ENCODE measurements at places on chromosomes 6 and 20. TPM values are rescaled to one million over a fixed set of nuclear protein-coding genes. Genes with fewer than 3 reads are reported as not detected.

Gene MDC1
- 6.3 TPM for total RNA-seq

Gene FAM8A1
- 7.6 TPM for total RNA-seq

Gene MDN1
- total RNA-seq = 26.4 TPM

Gene UBE2J1
- 34.4 TPM for total RNA-seq

Gene SCUBE3
- 0.75 TPM for total RNA-seq

Gene RBPJL
- not detected for total RNA-seq

Gene PSORS1C1
- 11.9 TPM for total RNA-seq

Gene DEFB116
- total RNA-seq = not detected

Gene TINAG
- total RNA-seq = not detected

Gene ADGRF5
- 6.2 TPM for total RNA-seq

Gene HS3ST5
- total RNA-seq = not detected

Gene ARMH2
- total RNA-seq = not detected

Gene COL20A1
- total RNA-seq = not detected

Gene EYA4
- total RNA-seq = under 0.01 TPM

Gene DEFB110
- not detected for total RNA-seq

Gene VIP
- total RNA-seq = 1.2 TPM

Gene SLC22A16
- total RNA-seq = not detected

Gene KIAA1755
- 2.4 TPM for total RNA-seq

Gene ECI2
- total RNA-seq = 130 TPM

Gene CRIP3
- total RNA-seq = not detected

Gene KLHDC3
- 110 TPM for total RNA-seq

Gene C20orf202
- not detected for total RNA-seq

Gene ACSS1
- total RNA-seq = 6.1 TPM

Gene DOP1A
- total RNA-seq = 19.3 TPM

Gene NKAPL
- total RNA-seq = 0.85 TPM

Gene PBOV1
- total RNA-seq = not detected

Gene CFB
- total RNA-seq = 4.7 TPM

Gene SSTR4
- not detected for total RNA-seq

Gene BYSL
- 33.1 TPM for total RNA-seq

Gene HLA-DQB2
- total RNA-seq = not detected

Gene COL12A1
- 9.0 TPM for total RNA-seq

Gene ZNF343
- total RNA-seq = 10.3 TPM

Gene PLA2G7
- total RNA-seq = not detected

Gene CHRNA4
- total RNA-seq = not detected

Gene OR2B6
- not detected for total RNA-seq

Gene CCN2
- total RNA-seq = 276 TPM

Gene LPA
- not detected for total RNA-seq

Gene CD40
- 9.5 TPM for total RNA-seq

Gene ANGPT4
- total RNA-seq = not detected

Gene PTK6
- under 0.01 TPM for total RNA-seq

Gene FAM217B
- total RNA-seq = 2.4 TPM

Gene SLC13A3
- total RNA-seq = 0.09 TPM

Gene DLL1
- total RNA-seq = 0.75 TPM

Gene TRMT11
- total RNA-seq = 10.8 TPM

Gene MANEA
- total RNA-seq = 10.3 TPM

Gene MUCL3
- not detected for total RNA-seq

Gene OSTM1
- 23.3 TPM for total RNA-seq
